SJCRH30 (cell line): ENCODE measurements at places on chromosomes 7 and 10. TPM values are rescaled to one million over a fixed set of nuclear protein-coding genes. Genes with fewer than 3 reads are reported as not detected.

DNA sequence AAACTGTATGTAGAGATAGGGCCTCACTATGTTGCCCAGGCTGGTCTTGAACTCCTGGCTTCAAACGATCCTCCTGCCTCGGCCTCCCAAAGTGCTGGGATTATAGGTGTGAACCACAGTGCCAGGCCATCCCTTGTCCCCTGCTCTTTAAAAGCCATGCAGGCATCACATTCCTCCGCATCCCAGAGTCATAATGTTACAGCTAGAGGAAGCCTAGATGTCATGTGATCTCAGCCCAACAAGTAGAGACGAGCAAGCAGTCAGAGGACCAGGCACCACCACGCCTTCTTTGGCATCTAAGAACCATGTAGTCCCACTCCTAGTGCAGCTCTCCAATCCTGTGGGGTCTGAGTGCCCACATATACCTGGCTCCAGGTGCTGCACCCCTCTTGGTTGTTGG is 13.1 kb downstream of the PODXL start:
- DNase-seq, result no peak

GRCh38 chr10:88428976-88429375 is 154.1 kb downstream of the RNLS start:
- DNase-seq, result no peak

GRCh38 chr7:131108212-131108940 is 219.3 kb upstream of the MKLN1 start:
- DNase-seq, result no peak

GRCh38 chr10:35908451-35908850 is 266.4 kb upstream of the FZD8 start:
- no peak for DNase-seq

GRCh38 chr7:38518541-38518940 is 112.6 kb downstream of the AMPH start:
- no peak for DNase-seq

The SLC13A4 gene
- 0.08 and 0.30 TPM in 2 replicates for total RNA-seq

The MICU1 gene
- 41.9 and 44.7 TPM in 2 replicates for total RNA-seq

DNA sequence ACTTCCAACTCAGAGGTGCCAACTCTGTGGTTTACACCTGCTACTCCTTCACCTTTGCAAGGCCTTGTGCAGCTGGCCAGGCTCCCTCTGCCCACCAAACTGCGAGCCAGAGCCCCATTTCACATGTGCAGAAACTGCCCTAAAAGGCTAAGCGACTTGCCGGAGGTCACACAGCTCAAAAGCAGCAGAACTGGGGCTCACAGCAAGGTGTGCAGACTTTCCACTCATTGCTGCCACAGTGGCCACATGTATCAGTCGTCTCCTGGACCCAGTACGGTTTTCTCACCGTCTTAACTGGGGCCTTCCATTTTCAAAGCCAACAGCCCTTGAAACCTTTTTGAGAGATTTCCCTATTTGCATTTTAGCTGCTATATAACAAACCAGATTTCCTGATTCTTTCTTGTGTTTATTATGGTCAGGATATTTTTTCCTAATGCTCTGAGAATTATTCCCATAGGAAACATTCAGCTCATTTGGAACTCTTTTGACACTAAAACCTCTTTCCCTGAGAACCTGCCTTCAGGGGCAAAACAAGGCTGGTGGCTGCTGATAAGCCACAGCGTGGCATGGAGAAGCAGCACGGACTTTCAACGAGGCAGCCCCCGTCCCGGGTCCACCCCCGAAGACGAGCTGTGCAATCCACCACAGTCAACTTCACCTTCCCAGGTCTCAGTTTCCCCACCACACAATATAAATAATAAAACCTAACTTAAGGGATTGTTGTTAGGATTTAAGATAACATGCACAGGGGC is 29.9 kb downstream of the SORBS1 start:
- DNase-seq, result no peak

The RAMP3 gene
- total RNA-seq, result not detected in 2 replicates

The KCNMA1 gene
- total RNA-seq, result 0.33 and 0.69 TPM in 2 replicates

- DNase-seq, result peak; percentile 31
These were observed 128.5 kb downstream of the MAD1L1 start for GRCh38 chr7:2104107-2104710.

The OPN1SW gene
- not detected in 2 replicates for total RNA-seq

GRCh38 chr10:95475827-95476468 is 85.2 kb downstream of the SORBS1 start:
- no peak for DNase-seq
